ENCODE measurements at places on chromosomes 2 and 18.
A peak's percentile ranks its signal among the peaks of the same experiment; 100 is the strongest.

GRCh38 chr2:65073879-65074565 is 17.8 kb downstream of the CEP68 start:
- H3K36me3 ChIP-seq, result peaks cover 79% of the 10 kb centered on the region
- H3K27ac ChIP-seq, result no peak overlapping the region
- H3K4me3 ChIP-seq, result no peak overlapping the region
- peaks cover 11% of the 10 kb centered on the region for H3K4me1 ChIP-seq
- DNase-seq, result no peak
- H3K27me3 ChIP-seq, result no peaks in the 10 kb centered on the region

DNA sequence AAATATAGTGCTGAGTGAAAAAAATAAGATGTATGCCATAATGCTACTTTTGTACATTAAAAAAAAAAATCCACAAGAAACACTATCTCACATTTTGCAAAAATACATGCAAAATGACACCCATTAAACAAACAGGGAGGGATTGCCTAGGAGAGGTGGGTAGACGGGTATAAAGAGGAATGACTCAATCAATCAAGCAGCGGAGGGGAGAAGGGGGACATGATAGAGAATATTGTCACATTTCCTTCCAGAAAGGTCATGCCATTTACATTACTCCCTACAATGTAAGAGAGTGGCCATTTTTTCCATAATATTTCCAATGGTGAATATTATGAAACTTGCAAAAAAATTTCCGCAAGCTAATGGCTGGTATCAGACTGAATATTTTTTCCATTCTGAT is 542.3 kb upstream of the TNP1 start:
- no peak overlapping the region for H3K4me3 ChIP-seq
- no peaks in the 10 kb centered on the region for H3K27me3 ChIP-seq
- H3K36me3 ChIP-seq, result no peaks in the 10 kb centered on the region
- no peak for DNase-seq

DNA sequence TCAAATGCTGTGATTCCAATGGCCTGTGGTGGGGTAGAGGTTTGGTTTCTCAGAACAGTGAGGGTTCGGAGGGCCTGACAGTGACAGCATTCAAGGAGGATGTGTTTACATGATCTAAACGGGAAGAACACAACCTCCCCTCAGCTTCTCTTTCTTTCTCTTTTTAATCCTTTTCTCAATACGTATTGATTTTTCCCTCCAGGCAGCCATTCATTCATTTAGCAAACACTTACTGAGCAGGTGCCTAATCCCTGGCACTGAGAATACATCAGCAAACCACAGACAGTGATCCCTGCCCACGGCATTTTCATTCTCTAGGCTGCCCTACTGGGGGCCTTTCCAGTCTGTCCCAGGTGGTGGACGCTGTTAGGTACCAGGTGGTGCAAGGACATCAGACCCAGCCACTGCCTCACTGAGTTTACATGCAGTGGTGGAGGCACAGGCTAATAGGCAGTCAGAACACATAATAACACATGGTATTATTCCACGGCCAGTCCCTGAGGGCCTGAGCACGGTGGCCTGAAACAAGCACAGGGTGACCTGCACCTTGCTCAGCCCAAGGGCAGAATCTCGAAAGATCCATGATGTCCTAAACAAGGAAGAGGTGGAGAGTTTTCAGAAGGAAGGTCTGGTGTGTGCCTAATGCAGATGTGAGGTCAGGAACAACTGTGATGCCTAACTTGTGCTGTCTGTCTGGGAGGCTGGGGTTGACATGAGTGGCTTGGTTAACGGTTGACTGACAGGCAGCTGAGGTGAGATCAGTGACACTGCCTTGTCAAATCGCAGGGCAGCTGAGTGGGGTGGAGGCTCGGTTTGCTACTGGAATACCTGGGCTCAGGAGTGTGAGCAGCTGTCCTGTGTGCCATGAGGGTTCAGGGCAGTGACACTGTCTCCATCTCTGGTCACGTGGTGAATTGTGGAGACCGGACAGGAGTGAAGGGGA is 785.5 kb upstream of the HS6ST1 start:
- H3K36me3 ChIP-seq, result no peaks in the 10 kb centered on the region
- H3K4me3 ChIP-seq, result no peak overlapping the region
- H3K27ac ChIP-seq, result no peak overlapping the region
- H3K27me3 ChIP-seq, result peaks cover 3% of the 10 kb centered on the region

GRCh38 chr2:54052825-54053718 is 62.3 kb upstream of the ACYP2 start:
- peak; percentile 37 for DNase-seq
- no peaks in the 10 kb centered on the region for H3K36me3 ChIP-seq
- H3K27me3 ChIP-seq, result no peaks in the 10 kb centered on the region
- H3K4me1 ChIP-seq, result peaks cover under 1% of the 10 kb centered on the region
- no peak overlapping the region for H3K27ac ChIP-seq

DNA sequence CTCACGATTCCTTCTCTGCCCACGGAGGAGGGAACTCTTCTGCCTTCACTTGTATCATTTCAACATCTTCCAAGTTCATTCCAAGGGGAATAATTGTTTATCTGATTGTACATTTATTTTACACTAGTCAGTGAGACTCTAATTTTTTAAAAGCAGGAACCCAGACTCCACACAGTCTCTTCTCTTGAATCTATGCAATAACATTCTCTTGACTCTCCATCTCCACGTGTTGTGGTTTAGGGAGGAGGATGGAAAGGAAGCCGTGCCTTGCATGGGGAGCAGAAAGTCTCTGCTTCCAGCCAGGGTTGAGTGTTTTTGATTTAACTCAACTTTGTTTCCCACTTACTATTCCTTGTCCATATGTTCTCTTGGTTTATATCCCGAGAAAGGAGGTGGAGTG is 131.1 kb upstream of the RIOK3 start:
- no peaks in the 10 kb centered on the region for H3K36me3 ChIP-seq
- no peaks in the 10 kb centered on the region for H3K27me3 ChIP-seq
- no peak overlapping the region for H3K4me3 ChIP-seq
- H3K27ac ChIP-seq, result no peak overlapping the region
- no peaks in the 10 kb centered on the region for H3K4me1 ChIP-seq
- no peak for DNase-seq

DNA sequence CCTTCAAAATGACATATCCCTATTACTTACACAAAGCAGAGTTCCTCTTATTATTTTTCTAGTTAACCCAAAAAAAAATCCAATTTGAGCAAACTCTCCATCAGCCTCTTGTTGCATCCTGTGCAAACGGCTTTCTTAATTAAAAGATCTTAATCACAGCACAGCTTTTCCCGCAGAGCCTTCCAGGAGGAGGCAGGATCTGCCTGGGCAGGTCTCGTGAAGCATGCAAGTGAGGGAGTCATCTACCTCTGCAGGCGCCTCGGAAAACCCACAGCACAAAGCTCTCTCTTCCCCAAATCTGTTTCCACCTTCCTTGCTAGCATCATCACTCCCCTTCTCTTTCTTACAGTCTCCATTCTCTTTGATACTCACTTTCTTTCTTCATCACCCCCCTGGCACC is 100.4 kb downstream of the EN1 start:
- H3K27ac ChIP-seq, result no peak overlapping the region
- no peak overlapping the region for H3K4me3 ChIP-seq
- H3K27me3 ChIP-seq, result no peaks in the 10 kb centered on the region
- no peak for DNase-seq
- H3K4me1 ChIP-seq, result no peaks in the 10 kb centered on the region

GRCh38 chr2:241762321-241762932 is 14.2 kb upstream of the GAL3ST2 start:
- no peak overlapping the region for H3K4me3 ChIP-seq
- peaks cover 29% of the 10 kb centered on the region for H3K36me3 ChIP-seq
- H3K4me1 ChIP-seq, result peaks cover 13% of the 10 kb centered on the region
- H3K27me3 ChIP-seq, result no peaks in the 10 kb centered on the region
- peak overlapping the region; percentile 36 for H3K27ac ChIP-seq

DNA sequence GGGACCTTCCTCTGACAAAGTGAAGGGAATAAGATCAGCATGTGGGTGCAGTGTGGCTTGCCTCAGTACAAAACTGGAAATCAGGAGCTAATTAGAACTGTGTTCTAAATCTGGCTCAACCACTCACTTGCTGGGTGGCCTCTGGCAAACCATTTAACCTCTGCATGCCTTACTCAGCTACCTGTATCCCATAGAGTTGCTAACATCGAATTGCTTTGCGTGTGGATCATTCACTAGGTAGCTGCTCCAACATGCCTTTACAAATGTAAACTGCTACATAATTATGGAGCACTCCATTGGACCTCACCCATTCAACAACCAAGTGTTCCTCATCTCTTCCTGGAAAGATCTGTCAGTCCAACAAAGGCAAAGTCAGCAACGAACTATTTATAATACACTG is 19.0 kb downstream of the PLEKHM3 start:
- H3K4me3 ChIP-seq, result no peak overlapping the region
- no peaks in the 10 kb centered on the region for H3K36me3 ChIP-seq
- H3K27me3 ChIP-seq, result no peaks in the 10 kb centered on the region
- DNase-seq, result no peak
- H3K27ac ChIP-seq, result no peak overlapping the region
- no peaks in the 10 kb centered on the region for H3K4me1 ChIP-seq

DNA sequence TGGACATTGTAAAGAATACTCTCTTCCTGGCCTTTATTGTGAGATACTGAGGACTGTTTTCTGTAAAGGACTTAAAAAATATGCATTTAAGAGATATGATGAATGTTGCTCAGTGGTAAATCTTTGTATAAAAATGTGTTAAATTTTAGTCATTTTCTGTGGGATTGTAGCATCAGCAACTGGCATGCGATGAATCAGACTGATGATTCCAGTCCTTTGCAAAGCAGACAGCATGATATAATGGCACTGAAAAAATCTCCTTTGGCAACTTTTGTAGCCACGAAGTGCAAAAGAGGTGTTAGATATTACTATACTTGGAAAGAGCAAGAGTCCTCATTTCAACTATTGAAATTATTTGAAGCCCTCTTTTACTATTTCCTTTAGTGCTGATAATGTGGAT is 678.7 kb downstream of the PLCL1 start:
- no peak for DNase-seq
- H3K36me3 ChIP-seq, result no peaks in the 10 kb centered on the region
- H3K4me1 ChIP-seq, result no peaks in the 10 kb centered on the region
- no peaks in the 10 kb centered on the region for H3K27me3 ChIP-seq

- H3K36me3 ChIP-seq, result no peaks in the 10 kb centered on the region
- H3K27me3 ChIP-seq, result no peaks in the 10 kb centered on the region
- H3K27ac ChIP-seq, result no peak overlapping the region
- no peaks in the 10 kb centered on the region for H3K4me1 ChIP-seq
Measured at GRCh38 chr2:37301408-37301807, 23.2 kb downstream of the PRKD3 start.

GRCh38 chr2:8922431-8922830 is 81.1 kb downstream of the MBOAT2 start:
- no peak overlapping the region for H3K27ac ChIP-seq
- peaks cover 52% of the 10 kb centered on the region for H3K4me1 ChIP-seq
- H3K4me3 ChIP-seq, result no peak overlapping the region
- no peaks in the 10 kb centered on the region for H3K27me3 ChIP-seq
- H3K36me3 ChIP-seq, result peaks cover 27% of the 10 kb centered on the region
- DNase-seq, result peak; percentile 18

DNA sequence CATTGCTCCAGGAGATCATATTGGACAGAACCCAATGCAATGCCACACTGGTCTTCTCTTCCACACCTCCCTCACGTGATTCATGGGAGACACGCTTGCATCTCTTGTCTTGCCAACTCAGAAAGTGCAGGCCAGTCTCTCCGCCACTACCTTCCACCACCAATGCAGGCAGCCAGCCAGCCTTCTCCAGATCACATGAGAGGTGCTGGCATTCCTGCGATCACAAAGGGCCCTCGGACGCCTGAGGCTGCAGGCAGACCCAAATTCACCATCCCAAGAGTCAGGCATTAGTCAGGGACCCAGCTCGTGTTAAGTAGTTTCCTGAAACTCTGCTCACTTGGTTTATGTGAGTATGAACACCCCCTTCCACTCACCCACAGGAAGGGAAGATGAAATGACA is 437.0 kb upstream of the ETAA1 start:
- no peaks in the 10 kb centered on the region for H3K4me1 ChIP-seq
- no peak overlapping the region for H3K27ac ChIP-seq
- H3K4me3 ChIP-seq, result no peak overlapping the region
- no peaks in the 10 kb centered on the region for H3K36me3 ChIP-seq
- no peaks in the 10 kb centered on the region for H3K27me3 ChIP-seq
- DNase-seq, result no peak

GRCh38 chr2:64165706-64166105 is 21.5 kb upstream of the PELI1 start:
- no peaks in the 10 kb centered on the region for H3K36me3 ChIP-seq
- no peak overlapping the region for H3K27ac ChIP-seq
- peaks cover 4% of the 10 kb centered on the region for H3K27me3 ChIP-seq
- no peak overlapping the region for H3K4me3 ChIP-seq

GRCh38 chr2:73297151-73297559 is 3.8 kb upstream of the EGR4 start:
- H3K4me1 ChIP-seq, result peaks cover 16% of the 10 kb centered on the region
- no peaks in the 10 kb centered on the region for H3K36me3 ChIP-seq
- H3K27ac ChIP-seq, result no peak overlapping the region
- DNase-seq, result no peak
- peaks cover 47% of the 10 kb centered on the region for H3K27me3 ChIP-seq

- H3K27ac ChIP-seq, result no peak overlapping the region
- H3K36me3 ChIP-seq, result no peaks in the 10 kb centered on the region
- peaks cover 53% of the 10 kb centered on the region for H3K27me3 ChIP-seq
- H3K4me1 ChIP-seq, result peaks cover 40% of the 10 kb centered on the region
Measured at GRCh38 chr2:70903641-70904340, 31.9 kb upstream of the ATP6V1B1 start.

DNA sequence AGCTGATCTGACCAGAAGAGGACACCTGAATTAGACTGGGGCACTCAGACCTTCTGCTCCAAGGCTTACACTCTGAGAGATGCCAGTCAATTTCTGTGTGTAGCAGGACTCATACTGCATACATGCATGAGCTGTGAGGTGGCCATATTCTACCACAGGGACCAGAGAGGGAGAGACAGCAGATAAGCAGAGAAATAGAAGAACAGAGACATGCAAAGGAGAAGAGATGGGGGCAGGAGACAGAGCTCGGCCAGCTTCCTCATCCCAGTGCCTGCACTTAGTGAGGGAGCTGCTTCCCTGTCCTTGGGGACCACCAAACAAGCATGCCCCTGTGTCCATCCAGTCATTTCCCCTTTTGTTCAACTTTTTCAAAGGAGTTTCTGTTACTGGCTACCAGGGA is 73.9 kb upstream of the ALK start:
- no peaks in the 10 kb centered on the region for H3K4me1 ChIP-seq
- H3K36me3 ChIP-seq, result no peaks in the 10 kb centered on the region
- no peak overlapping the region for H3K27ac ChIP-seq
- no peaks in the 10 kb centered on the region for H3K27me3 ChIP-seq

DNA sequence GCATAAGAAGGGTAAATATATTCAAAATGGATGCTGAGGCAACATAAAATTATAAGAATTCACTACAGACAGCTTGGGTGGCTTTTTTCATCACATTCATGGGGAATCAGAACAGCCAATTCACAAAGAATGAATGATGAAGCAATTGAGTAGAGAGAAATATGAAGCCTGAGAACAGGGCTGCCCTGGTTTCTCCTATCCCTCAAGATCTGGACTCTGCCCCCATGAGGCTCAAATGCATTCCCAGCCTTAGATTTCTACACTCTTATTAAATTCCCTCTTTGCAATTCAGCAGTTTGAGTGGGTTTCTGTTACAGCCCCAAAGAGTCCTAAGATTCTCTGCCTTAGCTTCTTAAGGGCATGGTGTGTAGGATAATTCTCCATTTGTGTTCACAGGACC is 172.5 kb downstream of the MAIP1 start:
- H3K27ac ChIP-seq, result no peak overlapping the region
- H3K36me3 ChIP-seq, result no peaks in the 10 kb centered on the region
- DNase-seq, result no peak
- no peak overlapping the region for H3K4me3 ChIP-seq
- H3K27me3 ChIP-seq, result no peaks in the 10 kb centered on the region
- peaks cover 4% of the 10 kb centered on the region for H3K4me1 ChIP-seq

Measured in K562 (cell line).